ENCODE measurements at places on chromosomes 1 and 21.

DNA sequence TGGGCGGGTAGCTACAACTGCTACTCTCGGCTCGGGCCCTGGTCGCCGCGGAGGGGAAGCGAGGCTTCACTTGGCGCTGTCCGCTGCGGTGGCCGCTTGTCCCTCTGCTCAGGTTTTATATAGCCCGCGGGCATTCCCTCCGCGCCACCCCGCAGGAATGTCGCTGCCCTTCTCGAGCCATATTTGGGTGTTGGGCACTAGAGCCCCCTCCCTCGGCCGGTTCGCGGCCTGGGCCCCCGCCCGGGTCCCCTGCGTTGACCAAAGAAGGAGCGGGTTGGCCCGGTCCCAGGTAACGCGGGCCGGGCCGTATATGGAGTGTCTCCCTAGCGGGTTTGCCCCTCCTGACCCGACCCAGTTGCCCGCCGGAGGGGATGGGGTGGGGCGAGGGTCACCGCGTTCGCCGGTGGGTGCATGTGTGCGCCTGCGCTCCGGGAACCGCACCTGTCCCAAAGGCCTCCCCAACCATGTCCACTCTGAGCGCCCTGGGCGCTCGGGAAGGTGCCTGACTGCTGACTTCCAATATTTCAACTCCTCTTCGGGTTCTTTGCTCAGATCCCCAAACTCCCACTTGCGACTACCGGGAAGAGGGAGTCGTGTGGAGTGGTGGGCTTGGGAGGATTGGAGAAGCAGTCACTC lies at the start of gene ACTA1:
Gene ACTA1 (minus strand): TSS at position 90 of the 636 bp plus-strand sequence. CDS start 979 bp downstream, outside the sequence.
- no peak for DNase-seq

- DNase-seq: no peak
Measured at GRCh38 chr1:2942410-2942809, 78.9 kb upstream of the ACTRT2 start.

GRCh38 chr21:37866027-37866426 lies 50.2 kb downstream of the KCNJ6 start:
- no peak for DNase-seq

DNA sequence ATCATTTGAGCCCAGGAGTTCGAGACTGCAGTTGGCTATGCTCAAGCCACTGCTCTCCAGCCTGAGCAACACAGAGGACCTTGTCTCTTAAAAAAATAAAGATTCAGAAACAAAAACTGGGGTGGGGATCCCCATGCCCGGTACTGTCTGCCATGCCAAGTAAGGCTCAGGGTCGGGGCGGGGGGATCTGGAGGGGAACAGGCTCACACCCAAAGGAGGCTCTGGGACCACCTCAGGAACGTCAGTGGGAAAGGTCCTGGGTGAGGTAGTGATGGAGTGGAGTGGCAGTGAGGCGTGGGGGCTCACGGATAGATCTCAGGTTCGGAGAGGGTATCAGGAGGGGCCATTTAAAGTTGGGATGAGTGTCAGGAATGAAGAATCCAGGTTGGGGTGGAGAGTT lies 765 bp upstream of the S100A4 start:
- no peak for DNase-seq

GRCh38 chr1:220982686-220983085 lies 103.4 kb downstream of the HLX start:
- no peak for DNase-seq

GRCh38 chr1:154739654-154740053 lies 130.4 kb downstream of the KCNN3 start:
- DNase-seq: no peak

DNA sequence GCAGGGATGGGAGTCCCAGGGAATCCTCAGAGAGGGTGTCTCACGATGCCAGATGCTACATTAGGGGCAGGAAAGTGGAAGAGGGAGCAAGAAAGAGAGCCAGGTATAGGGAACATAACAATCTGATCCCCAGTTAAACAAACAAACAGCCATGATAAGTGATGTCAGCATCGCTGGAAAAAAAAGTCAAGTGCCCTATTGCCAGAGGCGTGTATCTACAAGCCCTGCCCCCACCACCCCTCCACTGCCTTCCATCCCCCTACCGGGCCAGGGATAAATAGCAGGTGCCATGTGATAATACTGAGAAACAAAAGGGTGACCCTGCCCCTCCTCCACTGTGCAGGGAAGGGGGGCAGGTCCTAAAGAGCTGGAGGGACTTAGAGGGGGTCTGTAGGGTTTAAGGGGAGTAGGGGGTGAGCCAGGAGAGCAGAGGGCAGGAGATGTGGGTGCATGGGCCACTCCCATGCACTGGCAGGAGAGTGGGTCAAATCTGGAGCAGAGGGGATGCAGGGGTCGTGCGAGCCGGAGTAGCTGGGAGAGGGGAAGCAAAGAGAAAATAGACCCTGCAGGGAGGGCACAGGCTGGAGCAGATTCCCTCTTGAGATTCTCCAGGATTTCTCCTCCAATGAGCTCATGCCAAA lies 3.4 kb downstream of the SLC26A9 start:
- DNase-seq: no peak

DNA sequence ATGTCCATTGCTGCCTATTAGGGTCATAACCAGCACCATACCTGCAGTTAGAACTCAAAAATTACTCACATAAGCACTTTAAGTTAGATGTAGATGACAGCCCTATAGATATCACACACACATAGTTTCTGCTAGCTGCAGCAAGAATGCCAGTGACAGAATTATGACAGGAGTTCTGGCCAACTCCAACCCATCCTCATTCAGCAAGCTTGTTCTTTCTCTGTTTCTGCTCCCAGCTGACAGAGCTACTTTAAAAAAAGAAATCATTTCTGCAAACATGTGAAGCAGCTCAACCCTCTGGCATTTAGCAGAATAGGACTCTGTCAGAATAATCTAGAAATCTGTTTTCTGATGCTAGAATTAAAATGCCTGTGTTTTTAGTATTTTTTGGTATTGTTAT lies 23.8 kb upstream of the OTUD7B start:
- no peak for DNase-seq

DNA sequence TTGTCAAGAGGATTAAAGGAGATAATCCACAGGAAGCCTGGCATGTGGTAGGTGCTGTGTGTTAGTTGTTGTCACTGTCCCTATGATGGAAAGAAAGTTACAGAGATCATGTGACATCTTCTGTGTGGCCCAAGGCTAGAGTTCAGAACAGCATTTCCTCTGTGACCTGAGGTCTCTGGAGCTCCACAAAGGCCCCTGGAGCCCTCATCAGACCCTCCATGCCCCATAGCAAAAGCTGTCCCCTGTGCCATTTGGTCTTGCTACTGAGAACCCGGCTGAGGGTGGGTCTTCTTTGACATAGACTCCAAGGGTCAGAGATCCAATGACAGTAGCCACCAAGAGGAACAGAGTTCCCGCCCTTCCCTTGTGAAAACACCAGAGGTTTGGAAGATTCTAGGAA lies 8.1 kb downstream of the CELA2B start:
- DNase-seq: no peak

DNA sequence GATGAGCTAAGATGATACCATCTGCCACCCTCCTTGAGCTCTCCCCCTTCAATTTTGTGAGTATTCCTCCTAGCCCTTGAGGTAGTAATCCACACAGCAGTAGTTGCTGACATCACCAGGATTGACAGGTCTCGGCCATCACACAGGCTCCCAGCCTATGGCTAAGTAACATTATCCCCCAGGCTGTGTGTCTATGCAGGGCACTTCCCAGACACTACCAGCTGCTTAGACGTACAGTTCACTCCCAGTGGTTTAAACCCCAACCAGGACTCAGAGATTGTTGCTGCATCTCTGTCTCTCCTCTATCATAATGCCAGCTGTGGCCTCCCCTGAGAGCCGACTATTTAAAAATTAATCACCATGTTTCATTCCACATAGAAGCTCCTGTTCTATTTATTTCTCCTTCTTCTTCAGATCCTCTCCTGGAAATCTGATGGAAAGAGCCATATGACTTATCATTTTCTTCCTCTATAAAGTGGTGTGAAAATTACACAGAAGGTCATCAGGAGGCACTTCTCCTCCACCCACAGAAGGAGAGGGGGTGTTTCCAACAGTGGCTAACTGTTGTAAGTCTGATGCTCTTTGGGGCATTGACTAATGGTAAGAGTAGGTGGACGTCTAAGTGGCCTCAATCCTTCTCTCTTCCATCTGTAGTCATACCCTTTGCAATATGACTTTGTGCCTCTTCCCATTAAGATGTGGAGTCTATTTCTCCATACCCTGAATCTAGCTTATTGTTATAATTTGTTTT lies 396.3 kb downstream of the SETD4 start:
- no peak for DNase-seq

- DNase-seq: no peak
Measured at GRCh38 chr1:59125154-59125553, 171.7 kb upstream of the FGGY start.

GRCh38 chr1:229557200-229557850 lies 1.2 kb downstream of the ABCB10 start:
- DNase-seq: no peak

DNA sequence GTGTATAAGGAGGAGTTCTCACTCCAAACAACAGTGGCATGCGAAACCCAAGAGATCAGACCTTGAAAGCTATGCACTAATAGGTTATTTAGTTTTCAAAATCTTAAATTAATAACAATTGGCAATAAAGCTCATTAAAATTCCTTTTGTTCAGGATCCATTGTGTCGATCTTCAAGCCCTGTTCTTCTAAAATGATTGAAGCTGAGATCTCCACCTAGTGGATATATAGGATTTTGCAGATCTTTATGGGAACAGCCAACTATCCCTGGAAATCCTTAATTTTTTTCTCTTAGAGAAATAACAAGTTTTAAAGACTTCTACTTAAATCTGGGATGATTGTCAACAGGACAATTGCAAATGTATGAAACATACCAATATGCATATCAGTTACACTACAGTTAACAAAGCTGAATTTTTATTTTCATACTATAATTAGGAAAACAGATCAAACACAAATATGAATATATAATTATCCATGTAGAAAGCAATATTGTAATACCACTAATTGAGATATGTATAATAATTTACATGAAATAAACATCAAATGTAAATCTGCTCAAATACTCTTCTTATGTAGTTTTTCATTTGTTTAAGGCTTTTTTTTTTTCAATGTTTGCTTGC lies 43.3 kb downstream of the LRRC53 start:
- DNase-seq: no peak

DNA sequence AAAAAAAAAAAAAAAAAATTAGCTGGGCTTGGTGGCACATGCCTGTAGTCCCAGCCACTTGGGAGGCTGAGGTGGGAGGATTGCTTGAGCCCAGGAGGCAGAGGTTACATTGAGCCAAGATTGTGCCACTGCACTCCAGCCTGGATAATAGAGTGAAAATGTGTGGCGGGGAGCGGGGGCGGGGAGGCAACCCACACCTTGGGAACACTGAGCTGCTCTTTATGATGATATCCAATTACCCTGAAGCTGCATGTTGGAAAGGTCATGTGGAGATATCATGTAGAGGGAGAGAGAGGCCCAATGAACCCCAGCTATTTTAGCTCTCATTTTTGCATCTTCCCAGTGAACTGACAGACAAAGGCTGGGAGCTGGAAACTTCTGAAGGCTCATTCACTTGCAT lies 48.3 kb upstream of the ZNF648 start:
- no peak for DNase-seq

- DNase-seq: no peak
Measured at GRCh38 chr1:217494767-217495166, 136.1 kb downstream of the GPATCH2 start.

DNA sequence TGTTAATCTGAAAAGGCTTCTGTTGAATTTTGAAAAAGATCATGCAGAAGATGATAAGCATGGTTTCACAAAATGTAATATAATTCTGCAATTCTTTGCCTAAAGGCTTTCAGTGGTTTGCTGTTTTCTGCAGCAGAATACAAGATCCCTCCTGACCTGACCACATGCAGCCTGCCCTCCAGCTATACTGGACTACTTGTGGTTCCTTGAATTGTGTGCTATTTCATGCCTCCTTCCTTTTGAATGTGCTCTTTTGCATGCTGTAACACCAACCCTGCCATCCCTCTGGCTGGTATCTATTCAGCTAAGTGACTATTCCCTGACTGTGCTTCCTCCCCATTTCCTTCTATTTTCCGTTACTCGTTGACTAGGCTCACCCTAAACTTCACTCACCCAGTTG lies 55.5 kb downstream of the CACNA1E start:
- no peak for DNase-seq
